ENCODE measurements at places on chromosomes 11 and 22.

DNA sequence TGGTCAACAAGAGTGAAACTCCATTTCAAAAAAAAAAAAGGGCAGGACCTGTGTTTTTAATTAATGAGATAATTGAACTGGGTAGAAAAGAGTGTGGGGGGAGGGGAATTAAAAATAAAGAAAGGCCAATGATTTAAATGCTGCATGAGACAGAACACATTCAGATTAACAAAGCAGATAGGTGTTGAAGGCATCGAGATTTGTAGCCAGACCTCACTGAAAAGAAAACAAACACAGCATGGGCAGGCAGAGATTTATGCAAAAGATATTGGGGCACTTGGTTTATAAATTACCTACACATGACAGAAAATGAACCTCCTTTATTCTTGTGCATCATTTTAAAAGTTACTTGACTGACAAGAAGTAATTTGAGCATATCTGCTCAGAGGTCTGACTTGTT is 354.0 kb upstream of the API5 start:
- DNase-seq: no peak

DNA sequence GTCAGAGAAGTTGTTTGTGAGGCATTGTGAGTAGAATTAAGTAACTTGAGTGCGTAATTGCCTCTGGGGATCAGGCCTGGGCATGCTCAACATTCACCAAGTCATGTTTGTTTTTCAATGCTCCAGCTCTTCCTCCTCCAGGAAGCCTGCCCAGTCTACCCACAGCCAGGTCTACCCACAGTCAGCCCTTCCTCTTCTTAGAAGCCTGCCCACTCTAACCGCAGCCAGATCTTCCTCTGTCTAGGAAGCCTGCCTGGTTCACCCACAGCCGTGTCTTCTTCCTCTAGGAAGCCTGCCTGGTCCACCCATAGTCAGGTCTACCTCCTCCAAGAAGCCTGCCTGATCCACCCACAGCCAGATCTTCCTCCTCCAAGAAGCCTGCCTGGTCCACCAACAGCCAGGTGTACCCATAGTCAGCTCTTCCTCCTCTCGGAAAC is 25.0 kb downstream of the LRP5 start:
- no peak for DNase-seq

DNA sequence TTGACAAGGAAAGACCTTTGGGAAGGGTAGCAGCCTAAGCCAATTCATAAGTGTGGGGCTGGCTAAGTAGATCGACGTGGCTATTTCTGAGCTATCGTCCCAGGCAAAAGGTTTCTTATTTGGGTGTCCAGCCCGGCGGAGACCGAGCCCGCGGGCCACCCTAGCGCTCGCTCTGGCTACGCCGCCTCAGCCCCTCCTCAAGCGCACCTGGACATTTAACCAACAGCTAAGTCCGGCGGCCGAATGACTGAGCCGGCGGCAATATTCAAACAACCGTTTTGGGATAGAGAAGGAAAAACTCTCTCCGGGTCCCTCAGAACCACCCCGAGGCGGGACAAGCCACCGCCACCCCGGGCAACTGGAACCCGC is 457 bp downstream of the RNF141 start:
- no peak for DNase-seq

GRCh38 chr11:3154001-3154599 is 11.0 kb downstream of the OSBPL5 start:
- no peak for DNase-seq

DNA sequence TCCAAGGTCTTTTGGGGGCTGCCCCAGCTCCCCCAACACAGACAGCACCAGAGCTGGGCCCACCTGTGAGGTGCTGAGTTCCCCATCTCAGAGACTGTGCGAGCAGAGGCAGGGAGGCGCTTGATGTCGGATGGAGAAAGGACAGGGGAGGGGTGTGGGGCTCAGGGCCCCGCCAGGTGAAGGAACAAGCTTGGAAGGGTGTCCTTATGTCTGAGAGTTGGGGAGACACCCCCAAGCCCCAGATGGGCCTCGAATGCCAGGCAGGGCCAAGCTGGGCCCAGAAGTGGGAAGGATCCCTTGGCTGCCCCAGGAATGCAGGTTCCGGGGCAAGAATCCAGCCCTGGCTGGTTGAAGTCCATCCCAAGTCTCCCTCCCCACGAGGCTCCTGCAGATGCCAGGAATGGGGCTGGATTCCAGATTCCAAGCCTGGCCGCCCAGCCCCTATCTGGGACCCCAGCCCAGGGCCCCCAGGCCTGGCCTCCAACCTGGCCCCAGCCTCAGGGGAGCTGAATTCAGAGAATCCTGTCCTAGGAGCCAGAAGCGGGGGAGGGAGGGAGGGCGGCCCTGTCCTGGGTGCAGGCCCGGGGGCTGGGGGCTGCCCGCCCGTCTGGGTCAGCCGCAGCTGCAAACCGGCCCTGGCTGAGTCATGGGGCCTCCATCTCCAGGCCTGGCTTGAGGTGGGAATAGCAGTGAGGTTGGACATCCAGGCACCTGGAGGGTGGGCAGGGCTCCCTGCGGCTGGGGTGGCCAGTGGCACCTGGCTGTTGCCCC is 50.9 kb downstream of the CDKN1C start:
- no peak for DNase-seq

DNA sequence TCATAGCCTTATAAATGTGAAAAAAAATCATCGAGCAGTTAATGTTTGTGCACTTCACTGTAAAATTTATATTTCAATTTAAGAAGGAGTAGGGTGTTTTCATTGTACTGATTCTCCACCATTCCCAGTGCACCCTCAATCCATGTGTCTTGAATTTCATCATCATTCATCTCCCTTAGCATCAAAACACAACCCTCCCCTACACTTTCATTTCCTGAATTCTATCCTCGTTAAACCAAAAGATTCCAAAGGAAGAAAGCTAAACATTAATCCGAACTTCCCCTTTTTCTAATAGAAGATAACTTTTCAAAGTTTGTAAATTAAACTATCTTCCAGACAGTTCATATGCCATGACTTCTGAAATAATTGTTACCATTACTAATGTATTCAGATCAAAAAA is 34.1 kb upstream of the OR8B8 start:
- DNase-seq: no peak

Measured in pulmonary artery endothelial cell (primary cell).